ENCODE measurements at places on chromosomes 6 and 20.

GRCh38 chr6:81515562-81516453, 236.7 kb downstream of the TENT5A start:
- DNase-seq: no peak

DNA sequence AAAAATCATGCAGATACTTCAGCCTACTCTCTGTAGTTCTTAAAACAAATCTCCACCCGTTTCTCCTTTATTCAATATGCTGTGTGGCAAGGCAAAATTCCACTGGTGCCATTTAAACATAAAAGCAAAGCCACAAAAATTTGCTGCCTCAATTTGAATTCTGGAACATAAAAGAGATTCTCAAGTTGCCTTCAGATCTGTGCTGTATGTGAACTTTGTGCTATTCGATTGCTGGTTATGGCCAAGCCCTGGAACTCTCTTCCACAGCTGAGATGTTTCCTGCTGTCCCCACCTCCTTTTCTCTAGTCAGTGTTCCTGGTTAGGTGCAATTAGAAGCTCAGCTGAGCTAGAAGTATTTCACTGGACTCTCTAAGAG, 395.3 kb upstream of the BTBD3 start:
- no peak for DNase-seq

GRCh38 chr6:155171109-155171746, 92.6 kb upstream of the CLDN20 start:
- no peak for DNase-seq

GRCh38 chr6:155595284-155595683, 139.6 kb upstream of the NOX3 start:
- no peak for DNase-seq

DNA sequence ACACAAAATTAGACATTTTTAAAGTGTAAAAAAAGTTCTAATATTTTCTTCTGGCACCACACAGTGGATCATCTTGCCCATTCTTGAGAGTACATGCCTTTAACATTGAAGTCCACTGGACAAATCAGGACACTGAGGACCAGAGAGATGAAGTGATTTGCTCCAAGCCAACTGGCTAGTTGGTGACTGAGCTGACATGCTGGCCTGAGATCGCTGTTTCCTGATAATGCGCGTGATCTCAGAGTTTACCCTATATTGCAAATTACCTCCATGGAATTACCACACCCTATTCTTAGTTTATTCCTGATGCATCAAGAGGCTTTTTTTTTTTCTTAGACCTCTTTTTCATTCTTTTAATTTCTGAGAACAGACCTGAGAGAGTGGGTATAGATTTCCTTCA, 432.8 kb downstream of the CD83 start:
- no peak for DNase-seq

DNA sequence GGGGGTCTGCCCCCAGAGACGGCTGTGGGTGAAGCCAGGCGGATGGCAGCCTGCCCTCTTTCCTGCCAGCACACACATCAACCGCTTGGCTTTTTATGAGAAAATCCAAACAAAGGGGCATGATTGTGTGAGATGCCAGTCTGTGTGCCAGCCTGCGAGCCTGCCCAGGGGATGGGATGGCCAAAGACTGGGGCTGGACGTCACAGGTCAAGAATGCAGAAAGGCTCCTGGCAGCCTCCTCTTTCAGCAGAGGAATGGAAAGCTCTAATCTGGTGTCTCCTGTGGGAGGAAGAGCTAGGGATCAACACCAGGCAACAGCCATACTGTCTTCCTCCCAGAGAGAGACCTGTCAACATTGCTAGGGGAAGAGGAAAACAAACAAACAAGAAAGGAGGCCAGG, 15.8 kb downstream of the TUBB2B start:
- no peak for DNase-seq

DNA sequence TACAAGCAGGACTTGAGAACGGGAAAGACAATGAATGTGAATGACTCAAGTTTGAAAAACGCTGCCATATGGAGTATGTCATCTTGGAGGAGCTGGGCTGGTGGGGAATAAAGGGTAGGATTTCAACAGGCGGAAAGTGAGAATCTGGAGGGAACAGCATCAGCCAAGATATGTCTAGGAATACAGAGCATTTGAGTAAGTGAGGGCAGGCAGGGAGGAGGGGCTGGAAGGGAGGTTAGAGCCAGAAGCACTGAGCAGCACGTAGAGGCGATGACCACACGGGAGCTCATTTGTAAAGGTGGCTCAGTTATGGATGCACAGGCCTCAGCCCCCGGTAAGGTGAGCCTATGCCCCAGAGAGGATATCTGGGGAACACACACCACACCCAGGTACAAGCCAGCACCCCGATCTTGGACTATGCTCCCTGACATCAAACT, 115.1 kb downstream of the ZMYND8 start:
- no peak for DNase-seq

- DNase-seq: peak; percentile 31
Observed at GRCh38 chr6:70398783-70399728, 14.3 kb upstream of the FAM135A start.

- DNase-seq: peak; percentile 86
Observed at GRCh38 chr20:47502271-47503239, 868 bp downstream of the NCOA3 start.

DNA sequence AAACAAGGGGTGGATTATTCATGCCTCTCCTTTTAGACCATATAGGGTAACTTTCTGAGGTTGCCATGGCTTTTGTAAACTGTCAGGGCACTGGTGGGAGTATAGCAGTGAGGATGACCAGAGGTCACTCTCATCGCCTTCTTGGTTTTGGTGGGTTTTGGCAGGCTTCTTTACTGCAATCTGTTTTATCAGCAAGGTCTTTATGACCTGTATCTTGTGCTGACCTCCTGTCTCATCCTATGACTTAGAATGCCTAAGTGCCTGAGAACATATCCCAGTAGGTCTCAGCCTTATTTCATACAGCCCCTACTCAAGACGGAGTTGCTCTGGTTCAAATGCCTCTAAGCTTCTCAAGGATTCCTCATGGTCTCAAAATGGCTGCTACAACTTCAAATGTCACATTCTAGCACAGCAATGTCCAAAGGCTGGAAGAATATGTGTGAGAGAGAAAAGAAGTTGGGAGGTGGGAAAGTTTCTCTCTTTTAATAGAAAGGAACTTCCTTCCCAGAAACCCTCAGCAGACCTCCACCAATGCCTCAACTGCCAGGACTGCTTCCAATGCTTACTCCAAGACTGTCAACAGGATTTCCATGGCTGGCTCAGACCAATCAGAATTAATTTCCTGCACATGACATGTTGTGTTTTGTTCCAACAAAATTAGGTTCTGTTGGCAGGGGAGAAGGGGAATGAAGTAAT, 46.6 kb upstream of the SLC9A8 start:
- no peak for DNase-seq

DNA sequence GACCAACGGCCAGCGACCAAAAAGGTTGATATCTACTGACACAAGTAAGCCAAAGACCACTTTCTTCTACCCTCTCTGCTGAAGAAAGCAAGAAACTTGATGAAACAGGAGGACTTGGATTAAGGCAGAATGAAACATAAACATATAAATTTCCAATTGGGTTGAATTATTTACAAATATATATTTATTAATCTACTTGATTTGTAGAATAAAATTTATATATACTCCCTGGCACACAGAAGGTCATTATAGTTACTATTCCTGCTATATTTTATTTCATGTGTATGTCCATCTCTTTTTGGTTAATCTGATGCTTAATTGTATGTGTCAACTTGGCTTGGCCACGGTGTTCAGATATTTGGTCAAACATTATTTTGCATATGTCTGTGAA, 4.2 kb upstream of the ADGRG6 start:
- DNase-seq: no peak

- DNase-seq: no peak
Observed at GRCh38 chr6:139927236-139927635, 552.8 kb upstream of the CITED2 start.

DNA sequence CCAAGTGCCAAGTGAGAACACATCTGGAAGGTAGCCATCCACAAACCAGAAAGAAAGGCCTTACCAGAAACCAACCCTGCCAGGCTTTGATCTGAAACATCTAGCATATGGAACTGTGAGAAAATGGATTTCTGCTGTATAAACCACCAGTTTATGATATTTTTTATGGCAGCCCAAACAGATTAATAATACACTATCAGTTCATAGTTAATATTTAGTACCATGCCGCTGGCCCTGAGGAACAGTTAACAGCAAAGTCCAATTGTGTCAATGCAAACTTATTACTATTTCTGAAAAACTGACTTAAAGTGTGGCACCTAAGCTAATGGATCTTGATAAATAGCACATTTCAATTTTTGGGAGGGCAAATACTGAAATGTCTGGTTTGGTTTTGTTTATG, 35.4 kb upstream of the PRSS35 start:
- DNase-seq: no peak

DNA sequence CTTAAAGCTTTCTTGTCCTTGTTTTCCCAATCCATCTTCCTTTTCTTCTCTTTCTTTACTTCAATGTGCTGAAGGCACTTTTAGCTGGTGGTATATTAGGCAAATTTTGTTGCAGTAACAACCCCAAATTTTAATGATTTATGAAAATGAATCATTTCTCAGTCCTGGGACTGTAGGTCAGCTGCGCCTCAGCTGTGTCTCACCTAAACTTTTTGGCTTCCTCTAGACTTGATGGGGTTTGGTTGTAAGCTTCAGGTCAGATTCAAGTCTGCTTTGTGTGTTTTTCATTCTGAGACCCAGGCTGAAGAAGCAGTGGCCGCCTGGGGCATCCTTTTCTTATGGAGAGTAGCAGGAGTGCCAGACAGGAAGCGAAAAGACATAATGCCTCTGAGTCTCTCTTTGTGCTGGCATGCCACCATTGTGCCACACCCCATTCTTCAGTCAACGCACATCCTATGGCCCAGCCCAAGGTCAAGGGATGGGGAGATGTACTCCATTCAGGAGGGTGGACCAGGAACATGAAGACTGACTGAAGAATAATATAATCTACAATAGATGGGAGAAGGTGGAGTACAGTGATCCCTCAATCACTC, 28.9 kb upstream of the CD83 start:
- no peak for DNase-seq

- DNase-seq: no peak
Observed at GRCh38 chr20:24507182-24507853, 37.9 kb downstream of the SYNDIG1 start.

GRCh38 chr6:816510-817084, 123.7 kb upstream of the EXOC2 start:
- DNase-seq: no peak

GRCh38 chr20:38497246-38497935, 24.7 kb downstream of the RALGAPB start:
- DNase-seq: no peak

DNA sequence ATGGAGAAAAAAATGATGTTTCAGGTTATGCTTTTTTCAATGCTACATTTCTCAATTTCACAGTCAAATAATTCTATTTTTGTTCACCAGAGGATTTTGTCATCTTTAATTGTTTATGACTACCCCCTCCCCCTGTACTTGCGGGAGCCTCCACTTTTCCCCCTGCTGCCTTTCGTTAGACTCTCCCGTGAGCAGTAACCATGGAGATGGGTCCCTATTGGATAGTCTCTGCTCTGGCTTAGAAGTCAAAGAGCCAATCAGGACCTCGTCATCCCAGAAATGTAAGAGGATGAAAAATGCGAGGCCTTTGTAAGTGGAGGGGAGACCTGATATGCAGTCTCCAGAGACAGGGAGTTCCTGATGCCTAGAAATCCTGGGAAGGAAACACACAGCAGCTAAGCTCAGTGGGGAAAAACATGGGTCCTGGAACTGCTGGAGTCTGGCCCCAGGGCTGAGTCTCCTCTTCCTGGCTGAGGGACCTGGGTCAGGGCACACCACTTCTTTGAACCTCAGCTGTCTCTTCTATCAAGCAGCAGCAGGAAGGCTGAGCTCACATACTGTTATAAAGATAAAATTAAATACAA, 298.7 kb downstream of the TSHZ2 start:
- no peak for DNase-seq

DNA sequence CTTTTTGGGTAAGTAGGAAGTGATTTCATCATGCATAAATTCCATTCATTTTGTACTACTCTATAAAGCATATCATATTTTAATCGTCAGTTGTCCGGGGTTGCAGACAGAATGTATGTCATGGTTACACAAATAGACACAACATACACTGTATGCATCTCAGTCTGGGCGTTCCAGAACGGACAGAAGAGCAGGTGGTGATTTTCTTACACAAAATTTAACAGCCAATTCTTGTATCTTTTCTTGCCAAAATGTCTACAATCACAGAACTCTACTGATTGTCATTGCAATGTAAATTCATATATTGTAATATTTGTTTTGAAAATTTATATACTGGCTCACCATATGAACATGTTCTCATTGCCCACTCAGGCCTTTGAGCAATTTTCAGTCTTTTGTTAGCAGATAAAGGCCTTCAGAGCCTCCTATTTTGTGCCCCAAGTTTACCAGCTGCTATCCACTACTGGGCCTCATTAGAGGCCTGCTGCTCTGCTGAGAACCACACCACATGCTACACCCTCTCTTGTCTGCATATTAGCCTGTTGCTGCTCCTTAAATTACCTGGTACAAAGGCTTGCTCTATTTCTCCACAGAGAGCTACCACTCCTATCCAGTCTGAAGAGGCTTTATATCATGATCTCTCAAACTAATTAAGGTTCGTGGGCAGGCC, 61.5 kb downstream of the PRDM13 start:
- no peak for DNase-seq

DNA sequence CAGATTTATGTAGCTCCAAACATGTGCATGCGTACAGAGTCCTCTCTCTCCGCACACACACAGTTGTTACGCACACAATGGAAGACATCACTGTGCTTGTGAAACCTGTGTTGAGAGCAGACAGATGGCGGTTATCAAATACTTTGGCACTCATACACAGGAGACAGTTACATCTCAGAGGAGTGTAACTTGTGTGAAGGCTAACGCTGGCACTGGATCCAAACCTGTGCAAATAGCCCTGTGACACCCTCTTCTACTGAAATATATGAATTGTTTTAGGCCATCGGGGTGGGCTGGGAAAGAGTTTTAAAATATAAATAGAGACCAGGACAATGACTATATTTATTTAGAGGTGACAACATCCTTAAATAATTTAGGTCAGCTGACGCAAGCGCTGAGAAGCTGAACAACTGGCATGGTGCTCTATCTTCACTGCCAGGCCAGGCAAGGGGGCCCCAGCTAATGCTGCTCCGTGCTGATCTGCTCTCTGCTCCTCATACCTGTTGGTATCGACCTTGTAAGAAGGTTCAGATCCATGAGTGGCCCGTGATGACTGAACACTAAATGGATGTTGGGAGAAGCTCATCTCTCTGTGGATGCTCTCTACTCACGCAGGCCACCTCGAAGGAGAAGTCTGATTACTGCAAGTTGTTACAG, 69.4 kb downstream of the FOXC1 start:
- DNase-seq: no peak

DNA sequence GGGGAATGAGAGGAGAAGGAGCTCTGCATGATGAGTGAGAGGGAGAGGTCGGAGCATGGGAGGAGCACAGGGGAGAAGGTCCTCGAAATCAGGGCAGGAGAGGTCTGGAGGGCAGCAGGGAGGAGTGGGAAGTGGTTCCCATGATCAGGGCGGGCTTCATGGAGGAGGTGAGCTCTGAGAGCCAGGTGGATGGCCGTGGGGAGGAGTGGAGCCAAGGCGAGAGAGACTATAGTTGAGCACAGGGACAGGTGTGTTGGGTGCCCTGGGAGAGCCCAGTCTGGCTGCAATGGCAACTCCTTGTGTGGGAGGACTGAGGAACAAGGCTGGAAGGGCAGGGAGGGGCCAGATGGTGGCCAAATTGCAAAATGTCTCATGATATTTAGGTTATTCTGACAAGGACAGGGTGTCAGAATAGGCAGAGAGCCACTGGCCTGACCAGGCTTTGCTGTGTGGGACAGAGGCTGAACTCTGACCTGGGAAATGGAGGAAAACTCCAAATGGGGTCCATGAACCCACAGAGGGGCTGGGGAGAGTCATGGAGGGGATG, 21.4 kb downstream of the TTBK1 start:
- no peak for DNase-seq

GRCh38 chr20:4091490-4092479, 76.4 kb upstream of the RNF24 start:
- peak; percentile 86 for DNase-seq
